ENCODE measurements at places on chromosomes 5 and 9. TPM values are rescaled to one million over a fixed set of nuclear protein-coding genes. Genes with fewer than 3 reads are reported as not detected.

DNA sequence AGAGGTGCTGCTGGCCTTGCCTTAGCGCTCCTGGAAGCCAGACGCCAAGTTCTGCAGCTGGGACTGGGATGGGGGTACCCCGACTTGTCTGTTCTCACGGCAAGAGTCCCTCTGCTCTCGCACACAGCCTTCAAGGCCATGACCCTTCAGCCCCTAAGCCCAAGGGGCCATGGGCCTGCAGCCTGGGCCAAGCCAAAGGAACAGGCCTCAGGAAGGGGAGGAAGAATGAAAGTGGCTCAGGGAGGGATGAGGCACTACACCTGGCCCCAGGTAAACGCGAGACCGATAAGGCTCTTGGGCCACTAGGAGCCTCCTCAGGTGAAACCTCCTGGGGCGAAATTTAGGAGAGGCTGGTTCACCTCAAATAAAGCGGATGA, 3.9 kb downstream of the EBF1 start:
- no peak for DNase-seq

DNA sequence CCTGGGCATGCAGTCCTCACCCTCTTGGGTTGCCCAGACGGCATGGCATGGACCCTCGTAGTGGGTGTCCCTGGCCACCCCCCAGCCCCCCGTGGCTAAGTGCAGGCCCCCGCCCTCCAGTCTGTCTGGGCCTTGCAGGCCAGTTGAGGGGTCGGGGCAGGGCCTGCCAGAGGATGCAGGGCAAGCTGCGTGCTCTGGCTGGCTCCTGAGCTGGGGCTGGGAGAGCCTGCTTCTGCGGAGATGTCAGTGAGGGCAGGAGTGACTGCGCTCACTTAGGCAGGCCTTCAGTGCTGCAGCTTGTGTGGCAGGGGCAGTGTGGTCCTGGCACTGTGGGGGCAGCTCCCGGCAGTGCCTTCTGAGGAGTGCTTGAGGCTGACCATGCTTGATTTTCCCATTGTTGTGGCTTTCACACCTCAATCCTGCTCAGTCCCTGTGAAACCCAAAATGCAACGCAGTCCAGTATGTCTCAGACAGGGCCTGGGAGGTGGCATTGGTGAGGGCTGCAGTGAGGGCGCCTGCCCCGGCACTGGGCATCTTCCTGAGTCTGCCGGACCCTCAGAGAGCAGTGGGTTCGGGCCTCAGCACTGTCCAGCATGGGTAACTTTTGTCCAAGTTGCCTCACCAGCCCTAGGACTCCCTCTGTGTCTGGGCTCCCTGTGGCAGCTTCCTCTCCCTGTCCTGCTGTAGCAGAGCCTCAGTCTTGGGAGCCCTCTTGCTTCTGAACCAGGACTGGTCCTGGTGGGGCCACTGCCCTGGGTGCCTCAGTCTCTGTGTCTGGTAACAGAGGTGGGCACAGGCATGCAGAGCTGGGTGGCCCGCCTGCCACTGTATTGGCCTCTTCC, 93.0 kb downstream of the PHF2 start:
- DNase-seq, result no peak

DNA sequence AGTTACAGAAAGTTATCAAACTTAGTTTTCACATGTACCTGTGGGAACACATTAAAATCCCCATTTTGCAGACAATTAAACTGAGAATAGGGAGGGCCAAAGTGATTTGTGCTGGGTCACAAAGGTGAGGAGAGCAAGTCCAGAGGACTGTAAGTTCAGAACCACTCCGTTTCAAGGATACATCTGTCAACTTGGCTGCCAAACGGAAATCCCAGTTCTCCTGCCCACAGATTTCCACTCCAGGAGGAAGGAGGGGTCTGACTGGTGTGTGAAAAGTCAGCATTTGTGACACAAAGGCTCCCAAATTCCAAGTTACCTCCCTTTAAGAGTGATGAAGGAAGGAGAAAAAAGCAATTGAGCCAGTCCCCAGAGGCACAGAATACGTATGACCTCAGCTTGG, 42.3 kb downstream of the PRELID2 start:
- no peak for DNase-seq

DNA sequence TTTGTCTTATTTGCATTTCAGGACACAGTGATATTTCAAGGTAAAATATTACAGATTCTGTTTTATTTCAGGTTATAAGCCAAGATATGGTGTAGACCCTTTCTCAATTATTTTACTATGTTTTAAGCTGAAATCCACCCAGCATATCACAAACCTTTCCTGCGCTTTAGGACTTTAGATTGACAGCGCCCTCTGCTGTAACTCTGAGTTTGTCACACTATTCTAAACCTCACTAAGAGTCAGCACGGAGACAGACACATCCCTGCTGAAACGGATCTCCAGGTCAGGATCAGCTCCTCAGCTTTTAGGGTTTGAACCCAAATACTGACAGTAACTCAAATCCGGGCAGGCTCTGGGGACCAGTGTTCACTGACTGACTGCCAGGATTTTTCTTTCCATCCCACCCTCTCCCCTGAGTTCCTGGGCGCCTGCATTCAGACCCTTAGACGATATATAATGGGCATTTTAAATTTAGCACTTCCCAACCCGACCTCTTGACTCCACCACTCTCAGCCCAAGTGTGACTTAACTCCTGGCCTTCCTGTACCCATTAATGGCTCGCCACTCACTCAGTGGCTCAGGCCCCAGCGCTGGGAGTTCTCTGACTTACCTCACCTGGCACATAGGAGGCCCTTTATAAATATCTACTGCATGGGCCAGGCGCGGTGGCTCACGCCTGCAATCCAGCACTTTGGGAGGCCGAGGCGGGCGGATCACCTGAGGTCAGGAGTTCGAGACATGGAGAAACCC, 33.5 kb downstream of the TLX3 start:
- DNase-seq, result peak; percentile 10

DNA sequence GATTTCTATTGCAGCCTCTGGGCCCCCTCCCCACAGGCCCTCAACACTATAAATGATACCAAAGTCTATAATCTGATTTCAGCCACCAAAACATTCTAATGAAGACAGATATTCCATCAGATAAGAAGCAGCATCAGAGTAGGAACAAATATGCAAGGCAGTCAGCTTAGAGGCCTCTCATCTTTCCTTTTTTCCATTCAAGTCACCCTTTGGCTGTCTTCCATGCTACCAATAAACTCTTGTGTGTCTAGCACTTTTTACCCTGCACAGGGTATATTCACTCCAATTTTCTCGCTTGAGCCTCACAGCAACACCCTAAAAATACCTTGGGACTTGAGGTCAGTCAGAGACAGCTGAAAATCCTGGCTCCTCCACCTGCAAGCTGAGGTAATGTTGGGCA, 193.7 kb downstream of the BRINP1 start:
- DNase-seq, result no peak

GRCh38 chr9:115328228-115328627, 210.3 kb upstream of the TNC start:
- no peak for DNase-seq

DNA sequence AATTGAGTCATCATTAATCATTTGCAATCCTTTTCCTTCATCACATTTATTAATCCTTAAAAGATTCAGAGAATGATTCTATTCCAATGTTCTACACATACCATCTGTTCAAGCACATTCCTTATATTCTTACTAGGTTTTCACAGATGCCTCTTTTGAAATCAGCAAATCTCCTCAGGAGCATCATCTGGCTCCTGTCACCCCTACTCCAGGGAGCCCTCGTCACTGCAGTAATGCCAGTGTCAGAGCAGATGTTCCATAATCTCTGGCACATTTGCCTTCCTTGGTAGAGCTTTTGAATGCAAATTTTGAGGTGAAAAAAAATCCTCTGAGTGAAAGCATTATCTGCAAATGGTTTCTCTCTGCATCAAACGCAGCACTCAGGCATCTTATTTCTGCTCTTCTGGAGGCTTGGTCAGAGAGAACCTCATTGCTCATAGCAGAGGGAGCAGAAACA, 7.6 kb upstream of the KCNV2 start:
- DNase-seq, result no peak

DNA sequence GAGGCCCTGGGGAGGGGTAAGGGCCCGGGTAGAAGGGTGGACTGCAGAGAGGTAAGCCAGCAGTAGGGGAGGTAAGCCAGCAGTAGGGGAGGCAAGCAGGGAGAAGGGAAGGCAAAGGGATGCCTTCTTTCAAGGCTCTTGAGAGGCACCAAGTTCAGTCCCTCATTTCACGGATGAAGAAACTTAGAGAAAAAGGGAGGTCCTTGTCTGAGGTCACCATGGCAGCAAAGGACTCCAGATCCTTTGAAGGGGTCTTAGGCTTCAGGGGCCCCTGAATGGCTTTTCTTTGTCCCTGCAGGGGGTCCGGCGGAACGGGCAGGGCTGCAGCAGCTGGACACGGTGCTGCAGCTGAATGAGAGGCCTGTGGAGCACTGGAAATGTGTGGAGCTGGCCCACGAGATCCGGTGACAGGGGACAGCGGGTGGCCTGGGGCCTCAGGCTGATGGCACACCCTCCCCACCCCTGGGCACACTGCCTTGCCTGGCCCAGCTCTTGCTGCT, 42.6 kb downstream of the RGS3 start:
- DNase-seq, result no peak

- no peak for DNase-seq
Observed at GRCh38 chr5:68230285-68230684, 14.7 kb downstream of the PIK3R1 start.

DNA sequence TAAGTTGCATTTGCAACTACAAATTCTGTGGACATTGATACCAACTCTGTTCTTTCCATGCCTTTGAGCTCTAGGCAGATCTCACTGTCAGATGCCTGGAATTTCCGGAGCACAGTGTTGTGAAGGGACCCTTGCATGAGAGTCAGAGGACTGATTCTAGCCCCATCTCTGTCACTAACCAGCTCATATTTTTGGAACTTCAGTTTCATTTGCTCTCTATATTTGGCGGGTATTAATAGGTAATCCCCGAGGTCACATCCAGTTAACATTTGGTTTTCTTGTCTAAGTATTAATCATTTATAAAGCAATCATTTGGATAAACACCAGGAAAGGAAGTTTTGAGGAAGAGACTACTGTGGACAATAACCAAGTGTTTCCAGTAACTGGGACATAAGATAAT, 115.7 kb downstream of the MAN2A1 start:
- DNase-seq, result no peak

GRCh38 chr5:177550122-177550521, 4.2 kb downstream of the FAM193B start:
- no peak for DNase-seq

- DNase-seq, result no peak
Observed at GRCh38 chr5:179238628-179238970, 106.7 kb downstream of the ADAMTS2 start.

KCNMB1 gene
- 0.57 TPM for total RNA-seq

CMYA5 gene
- total RNA-seq, result 2.7 TPM
